ENCODE measurements at places on chromosomes 1 and 21.
A peak's percentile ranks its signal among the peaks of the same experiment; 100 is the strongest.

DNA sequence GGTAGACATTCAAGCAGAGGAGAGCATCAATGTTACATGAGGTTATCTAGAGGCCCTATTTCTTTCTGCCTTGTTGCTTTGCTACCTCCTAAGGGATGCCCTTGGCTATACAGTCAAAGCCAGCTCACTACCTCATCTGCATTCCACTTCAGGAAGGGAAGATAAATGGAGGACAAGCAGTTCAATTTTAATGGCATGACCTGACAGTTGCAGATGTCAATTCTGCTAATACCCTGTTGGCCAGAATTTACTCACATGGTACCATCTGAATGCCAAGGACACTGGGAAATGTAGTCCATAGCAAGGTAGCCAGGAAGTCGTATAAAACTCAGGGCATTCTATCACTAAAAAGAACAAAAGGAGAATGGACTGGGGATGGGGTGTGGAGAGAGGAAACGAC is 31.5 kb downstream of the PALMD start:
- no peak for DNase-seq

DNA sequence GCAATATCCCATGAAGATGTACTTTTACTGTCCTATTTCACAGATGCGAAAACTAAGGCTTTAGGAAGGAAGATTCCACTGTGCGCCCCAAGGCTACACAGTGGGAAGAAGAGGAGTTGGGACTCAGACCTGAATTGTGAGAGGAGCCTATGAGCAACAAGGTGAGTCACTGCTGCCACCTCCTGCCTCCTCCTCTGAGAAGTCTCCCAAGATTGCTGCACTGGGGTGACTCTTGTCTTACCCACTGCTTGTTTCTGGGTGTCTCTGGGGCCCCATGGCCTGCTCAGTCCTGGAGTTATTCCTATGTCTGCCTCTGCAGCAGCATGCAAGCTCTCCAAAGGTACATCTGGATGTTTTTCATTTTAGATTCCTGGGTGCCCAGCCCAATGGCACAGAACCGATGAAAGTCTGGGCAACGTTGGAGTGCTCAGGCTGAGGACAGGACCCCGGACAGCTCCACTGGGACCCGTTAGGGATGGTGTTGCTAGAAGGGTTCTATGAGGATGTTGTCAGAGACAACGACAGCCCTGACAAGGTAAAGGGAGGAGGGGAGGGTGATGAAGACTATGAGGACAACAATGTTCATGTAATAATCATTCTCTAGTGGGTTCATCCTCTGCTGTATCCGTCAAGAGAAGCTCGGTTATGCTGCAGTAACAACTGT is 11.0 kb upstream of the C1QA start:
- no peak for DNase-seq

DNA sequence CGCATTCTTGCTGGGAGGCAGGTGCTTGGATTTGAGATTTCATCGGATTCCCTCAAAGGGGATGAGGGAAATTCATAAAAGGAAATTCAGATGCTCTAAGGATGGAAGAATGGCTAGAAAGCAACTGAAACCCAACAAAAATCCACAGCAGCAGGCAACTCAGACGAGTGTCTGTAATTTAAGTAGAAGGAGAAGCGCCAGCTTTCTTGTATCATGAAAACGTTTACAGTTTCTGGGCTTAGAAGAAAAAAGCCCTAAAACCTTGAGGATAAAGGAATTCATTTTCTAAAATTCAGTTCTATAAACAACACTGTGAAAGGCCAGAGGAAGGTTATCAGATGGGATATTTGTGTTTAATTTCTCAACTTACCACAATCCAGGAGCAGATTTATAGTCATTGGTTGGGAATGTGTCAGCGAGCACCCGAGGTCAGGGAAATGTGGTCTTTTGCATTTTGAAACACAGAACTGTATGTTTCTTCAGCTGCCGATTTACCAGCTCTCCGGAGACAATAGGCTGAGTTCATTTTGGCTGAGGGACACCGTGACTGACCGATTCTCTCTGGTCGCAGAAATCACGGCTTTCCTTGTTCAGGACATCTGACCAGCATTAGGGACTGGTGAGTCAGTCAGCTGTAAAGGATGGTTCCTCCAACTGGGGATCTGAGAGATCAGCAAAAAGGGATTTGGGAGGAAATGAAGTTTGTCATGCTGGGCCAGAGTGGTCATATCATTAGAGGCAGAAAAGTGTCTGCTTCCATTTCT is 111.6 kb upstream of the ERRFI1 start:
- DNase-seq: no peak

- peak; percentile 24 for DNase-seq
Measured at GRCh38 chr1:84998642-84999280, 1.8 kb upstream of the MCOLN2 start.

DNA sequence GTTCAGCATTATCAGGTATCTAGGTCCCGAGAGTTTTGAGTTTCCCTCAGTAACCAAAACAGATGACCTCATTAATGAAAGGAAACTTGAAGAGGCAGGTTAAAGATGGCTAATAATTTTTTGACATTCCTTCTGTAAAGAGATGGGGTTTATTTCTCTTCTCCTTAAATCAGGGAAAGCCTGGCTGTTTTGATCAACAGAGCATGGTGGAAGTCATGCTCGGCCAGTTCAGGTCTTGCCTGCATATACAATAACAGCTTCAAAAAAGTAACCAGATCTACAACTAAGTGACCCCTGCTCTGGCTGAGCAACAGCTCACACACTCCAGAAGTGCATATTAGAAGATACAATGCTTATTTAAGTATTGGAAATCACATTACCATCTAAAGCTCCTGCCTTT is 36.6 kb upstream of the POU2F1 start:
- no peak for DNase-seq

DNA sequence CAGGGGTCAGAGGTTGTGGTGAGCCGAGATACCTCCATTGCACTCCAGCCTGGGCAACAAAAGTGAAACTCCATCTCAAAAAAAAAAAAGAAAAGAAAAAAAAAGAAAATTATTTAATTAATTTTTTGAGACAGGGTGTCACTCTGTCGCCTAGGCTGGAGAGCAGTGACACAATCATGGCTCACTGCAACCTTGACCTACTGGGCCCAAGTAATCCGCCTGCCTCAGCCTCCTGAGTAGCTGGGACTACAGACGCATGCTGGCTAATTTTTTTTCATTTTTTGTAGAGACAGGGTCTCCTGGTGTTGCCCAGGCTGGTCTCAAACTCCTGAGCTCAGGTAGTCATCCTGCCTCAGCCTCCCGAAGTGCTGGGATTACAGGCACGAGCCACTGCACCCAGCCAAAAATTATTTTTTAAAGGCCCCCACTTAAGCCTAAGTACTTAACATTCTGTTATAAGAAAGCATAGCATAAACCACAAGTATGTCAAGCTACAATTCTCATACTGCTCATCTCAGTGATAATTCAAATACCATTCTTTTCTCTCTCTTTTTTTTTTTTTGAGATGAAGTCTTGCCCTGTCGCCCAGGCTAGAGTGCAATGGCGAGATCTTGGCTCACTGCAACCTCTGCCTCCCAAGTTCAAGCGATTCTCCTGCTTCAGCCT is 19.9 kb downstream of the NUCKS1 start:
- no peak for DNase-seq

- no peak for DNase-seq
Measured at GRCh38 chr1:46525253-46525983, 26.0 kb downstream of the KNCN start.

GRCh38 chr21:20730441-20730840 is 267.8 kb upstream of the NCAM2 start:
- DNase-seq: no peak

DNA sequence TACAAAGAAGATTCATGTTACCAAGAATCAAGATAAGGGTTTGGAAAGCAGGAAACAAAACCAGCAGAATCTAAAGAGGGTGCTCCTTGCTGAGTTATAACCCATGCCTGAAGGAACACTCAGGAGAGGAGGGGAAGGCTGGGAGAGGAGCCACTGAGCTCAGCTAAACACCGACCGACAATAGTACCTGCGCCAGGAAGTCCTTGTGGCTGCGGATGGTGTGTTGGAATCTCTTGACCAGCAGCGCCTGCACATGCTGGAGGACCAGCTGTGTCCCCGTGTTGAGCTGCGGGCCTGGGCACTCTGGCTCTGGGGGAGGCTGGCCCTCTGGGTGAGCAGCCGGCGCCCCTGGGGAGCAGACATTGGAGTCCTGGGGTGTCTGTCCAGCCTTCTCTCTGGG is 89.4 kb downstream of the ABCA4 start:
- DNase-seq: no peak

GRCh38 chr1:67171978-67172377 is 5.7 kb downstream of the IL23R start:
- no peak for DNase-seq

- DNase-seq: no peak
Measured at GRCh38 chr1:231444059-231444458, 22.0 kb upstream of the EGLN1 start.

DNA sequence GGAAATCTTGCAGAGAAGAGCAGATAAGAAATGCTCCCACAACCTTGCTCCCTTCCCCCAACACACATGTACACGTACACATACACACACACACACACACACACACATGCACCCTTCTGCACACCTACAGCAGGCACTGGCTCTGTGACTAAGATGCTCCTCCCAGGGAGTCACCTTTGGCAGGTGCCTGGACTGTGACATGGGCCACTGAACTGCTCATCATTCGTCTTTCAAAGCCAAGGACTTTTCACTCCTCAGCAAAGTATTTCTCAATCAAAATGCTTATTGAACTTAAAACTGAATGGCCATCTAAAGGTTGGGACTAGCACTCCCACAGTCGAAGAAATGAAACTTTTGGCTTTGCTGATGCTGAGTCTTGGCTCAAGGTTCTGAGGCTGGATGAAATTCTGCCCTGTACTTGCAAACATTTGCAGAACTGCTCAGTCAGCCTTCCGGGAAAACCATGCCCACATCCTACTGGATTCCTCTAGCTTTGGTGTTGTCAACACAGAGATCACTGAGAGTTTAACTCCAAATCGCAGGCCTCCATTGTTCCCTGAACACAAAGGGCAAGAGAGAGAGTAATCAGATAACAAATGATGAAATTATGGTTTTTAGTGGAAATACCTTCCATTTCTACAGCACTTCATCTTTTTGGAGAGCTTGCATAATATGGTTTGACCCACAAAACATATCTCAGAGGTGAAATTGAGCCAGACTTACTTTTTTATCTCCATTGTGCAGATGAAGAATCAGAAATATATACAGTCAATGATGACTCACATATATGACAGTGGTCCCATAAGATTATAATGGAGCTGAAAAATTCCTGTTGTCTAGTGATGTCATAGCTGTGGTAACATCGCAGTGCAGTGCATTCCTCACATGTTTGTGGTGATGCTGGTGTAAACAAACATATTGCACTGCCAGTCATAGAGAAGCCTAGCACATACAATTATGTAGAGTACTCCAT is 72.4 kb upstream of the BCAR3 start:
- no peak for DNase-seq

DNA sequence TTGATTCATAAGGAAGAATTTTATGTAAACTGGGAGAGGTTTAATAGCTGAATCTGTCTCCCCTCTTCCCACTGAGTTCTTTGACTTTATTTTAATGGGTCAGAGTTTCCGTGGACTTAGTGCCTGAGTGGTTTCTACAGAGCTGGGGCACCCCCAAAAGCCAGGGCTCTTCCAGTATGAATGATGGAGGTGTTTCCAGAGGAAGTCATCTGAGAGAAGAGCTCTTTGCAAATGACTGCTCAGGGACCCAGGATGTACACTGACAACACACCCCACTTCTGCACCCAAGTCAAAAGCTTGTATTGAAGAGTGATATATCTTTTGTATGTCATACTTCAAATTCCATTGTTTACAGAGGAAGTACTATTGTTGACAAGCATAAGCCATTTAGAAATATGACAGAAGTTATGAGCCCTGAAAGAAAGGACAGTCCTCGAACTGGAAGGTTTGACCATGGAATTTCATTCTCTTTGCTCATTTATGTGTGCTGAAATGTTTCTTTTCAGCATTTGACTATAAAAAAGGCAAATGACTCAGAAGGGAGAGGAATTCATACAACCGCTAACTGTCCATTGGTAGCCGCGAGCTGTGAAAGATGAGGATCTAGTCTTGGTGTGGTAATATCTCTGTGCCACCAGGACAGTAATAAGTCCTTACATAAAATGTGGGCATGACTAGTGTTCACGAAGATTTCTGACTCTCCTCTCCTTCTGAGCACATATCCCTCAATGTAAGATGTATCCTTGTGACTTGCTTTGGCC is 25.4 kb upstream of the LMX1A start:
- no peak for DNase-seq

DNA sequence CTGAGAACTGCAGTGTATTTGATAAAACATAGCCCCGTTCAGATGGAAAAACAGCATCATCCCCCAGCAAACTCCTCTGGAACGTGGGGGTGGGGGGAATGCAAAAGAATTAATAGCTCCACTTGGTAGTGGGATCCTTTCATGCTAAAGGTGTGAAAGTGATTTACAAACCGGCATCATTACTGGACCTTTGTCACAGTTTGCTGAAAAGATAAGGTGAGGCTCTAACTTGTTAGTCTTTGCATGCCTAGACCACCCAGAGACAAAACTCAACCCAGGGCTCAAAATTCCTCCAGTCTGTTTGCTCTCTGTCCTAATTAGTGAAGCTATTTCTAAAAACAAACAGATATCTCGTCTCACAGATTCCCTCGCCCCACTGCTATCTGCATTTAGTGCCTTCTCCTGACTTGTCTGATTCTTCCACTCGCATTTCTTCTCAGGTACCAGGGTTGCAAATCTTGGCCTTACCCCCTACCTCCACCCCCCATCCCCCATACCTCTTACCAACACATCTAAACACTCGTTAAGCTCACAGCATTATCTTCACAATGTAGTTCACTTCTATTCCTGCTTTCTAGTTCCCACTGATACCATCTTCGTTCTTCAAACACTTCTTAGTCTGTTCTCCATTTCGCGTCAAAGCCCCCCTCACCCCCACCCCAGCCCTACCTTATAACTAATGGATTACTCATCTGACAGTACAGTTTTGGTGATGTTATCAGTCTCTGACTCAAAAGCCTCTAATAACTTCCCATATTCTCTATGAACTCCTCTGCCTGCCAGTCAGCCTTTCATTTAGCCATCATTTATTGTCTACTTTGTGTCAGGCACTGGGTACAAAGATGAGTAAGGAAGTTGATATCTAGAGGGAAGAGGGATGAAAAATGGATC is 11.8 kb downstream of the IER5 start:
- peak; percentile 44 for DNase-seq

DNA sequence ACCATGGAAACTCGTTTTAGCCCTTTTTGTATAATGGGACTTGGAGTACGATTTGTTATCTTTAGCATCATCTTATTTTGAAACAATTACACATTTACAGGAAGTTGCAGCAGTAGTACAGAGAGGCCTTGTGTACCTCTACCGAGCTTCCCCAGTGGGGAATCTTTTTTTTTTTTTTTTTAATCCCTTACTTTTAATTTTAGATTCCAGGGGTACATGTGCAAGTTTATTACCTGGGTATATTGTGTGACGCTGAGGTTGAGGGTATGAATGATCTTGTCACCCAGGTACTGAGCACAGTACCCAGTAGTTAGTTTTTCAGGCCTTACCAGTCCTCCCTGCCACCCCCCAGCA is 45.9 kb downstream of the HHAT start:
- no peak for DNase-seq

DNA sequence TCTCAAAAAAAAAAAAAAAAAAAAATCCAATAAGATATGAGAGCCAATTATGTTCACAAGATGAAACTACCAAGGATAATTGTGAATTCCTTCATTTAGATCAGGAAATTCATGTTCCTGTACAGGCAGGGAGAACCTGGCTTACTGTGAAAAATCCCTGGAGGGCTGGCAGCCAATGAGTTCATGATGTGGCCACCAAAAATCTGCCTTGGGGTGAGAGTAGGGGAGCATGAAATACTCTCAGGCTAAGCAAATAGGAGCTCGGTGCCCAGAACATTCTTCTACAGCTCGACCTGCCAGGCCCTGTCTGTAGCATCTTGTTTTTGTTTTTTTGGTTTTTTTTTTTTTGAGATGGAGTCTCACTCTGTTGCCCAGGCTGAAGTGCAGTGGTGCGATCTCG is 50.1 kb downstream of the PIK3CD start:
- no peak for DNase-seq
